ENCODE measurements at places on chromosomes 11 and 22.

- DNase-seq = no peak
Observed at GRCh38 chr11:33685082-33685481, 15.5 kb downstream of the C11orf91 start.

GRCh38 chr11:108170184-108170583 lies 48.8 kb downstream of the ACAT1 start:
- DNase-seq = no peak

- DNase-seq = no peak
Observed at GRCh38 chr11:10208131-10208575, 85.9 kb downstream of the SBF2 start.

DNA sequence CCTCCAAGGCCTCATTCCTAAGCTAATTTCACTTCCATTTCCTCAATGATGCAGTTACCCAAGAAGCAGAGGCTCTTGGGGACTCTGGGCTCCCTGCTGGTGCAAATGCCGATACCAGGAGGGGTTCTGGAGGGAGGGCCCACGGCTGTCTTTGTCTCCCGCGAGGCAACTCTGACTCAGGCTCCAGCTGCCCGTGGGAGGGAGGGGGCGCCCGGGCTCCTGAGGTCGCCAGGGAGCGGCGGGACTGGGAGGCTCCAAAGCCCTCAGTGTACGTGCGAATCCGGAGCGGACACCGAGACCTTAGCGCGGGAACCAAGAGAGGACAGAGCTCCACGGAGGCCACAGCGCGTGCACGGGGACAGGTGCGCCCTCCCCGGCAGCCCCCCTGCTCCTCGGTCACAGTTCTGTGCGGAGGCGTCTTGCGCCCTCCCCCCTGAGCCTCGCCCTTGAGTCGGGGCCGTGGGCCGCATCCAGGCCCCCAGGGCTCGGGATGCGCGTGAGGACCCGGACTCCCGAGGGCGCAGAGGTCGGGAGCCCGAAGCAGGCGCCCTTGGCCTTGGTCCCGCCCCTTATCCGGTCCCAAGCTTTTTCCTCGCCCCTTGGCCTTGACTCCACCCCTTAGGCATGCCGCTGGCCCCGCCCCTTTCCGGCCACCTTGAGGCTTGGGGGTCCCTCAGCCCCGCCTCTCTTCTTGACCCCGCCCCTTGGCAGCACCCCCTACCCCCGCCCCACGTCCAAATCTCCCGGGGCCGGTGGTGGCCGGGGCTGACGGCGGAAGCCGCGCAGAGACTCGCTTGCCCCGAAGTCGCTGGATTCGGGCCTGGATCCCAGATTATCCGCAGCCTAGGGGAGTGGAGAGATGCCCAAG lies 4.7 kb upstream of the SHISA8 start:
- DNase-seq = no peak

GRCh38 chr22:38415561-38416321 lies 39.3 kb downstream of the KCNJ4 start:
- no peak for DNase-seq

DNA sequence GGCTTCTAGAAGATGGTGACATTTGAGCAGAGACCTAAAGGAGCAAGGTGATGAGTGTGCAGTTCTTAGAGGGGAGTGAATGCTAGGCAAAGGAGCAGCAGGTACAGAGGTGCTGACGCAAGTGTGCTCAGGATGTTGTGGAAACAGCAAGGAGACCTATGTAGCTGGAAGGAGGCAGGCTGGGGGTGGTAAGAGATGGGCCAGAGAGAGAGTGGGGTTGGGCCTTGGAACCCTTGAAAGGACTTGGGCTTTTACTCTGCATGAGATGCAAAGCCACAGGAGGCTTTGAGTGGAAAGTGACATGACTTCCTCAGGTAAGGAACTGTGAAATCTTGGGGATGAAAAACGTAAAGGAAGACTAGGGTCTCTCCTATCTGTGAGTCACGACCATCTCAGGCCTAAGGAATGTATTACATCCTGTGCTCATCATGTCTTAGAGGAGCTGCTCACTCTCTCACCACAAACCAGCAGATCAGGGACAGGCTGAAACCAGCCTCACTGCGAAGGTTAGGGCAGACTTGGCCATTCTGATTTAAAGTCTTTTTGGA lies 65.4 kb downstream of the MICAL2 start:
- DNase-seq = no peak

DNA sequence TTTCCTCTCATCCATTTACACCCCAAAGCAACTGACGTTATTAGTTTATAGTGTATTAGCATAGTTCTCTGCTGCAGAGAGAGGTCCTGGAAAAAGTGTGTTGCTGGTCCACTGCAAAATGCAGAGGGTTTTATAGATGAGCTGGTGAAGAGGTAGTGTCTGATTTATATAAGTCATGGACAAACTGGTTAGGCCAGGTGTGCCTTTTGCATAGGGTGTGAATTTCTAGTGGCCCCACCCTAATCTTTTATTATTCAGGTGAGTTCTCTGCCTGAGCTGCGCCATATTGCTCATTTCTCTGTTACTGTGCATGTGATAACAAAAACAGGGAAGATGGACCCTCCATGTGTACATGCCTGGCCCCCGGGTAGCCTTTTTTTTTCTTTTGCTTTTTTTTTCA lies 43.1 kb upstream of the TRIM77 start:
- DNase-seq = no peak

- DNase-seq = no peak
Observed at GRCh38 chr11:16367252-16367651, 10.9 kb upstream of the SOX6 start.

- DNase-seq = peak; percentile 34
Observed at GRCh38 chr11:64787526-64788320, 9.4 kb upstream of the SF1 start.

- DNase-seq = no peak
Observed at GRCh38 chr11:42770444-42771065, 541.2 kb upstream of the API5 start.

DNA sequence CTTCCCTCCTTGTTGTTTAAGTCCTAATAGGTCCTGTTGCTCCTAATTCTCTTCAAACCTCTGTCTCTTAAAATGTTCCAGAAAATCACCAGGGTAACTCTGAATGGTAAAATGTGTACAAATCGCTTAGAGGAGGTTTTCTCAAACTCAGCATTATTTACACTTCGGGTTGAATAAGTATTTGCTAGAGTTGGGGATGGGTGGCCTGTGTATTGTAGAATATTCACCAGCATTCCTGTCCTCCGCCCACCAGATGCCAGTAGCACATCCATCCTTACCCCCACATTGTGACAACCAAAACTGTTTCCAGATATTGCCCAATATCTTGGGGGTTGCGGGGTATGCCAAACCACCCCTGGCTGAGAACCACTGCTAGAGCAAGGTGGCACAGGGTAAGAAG lies 64.4 kb upstream of the DDI1 start:
- DNase-seq = no peak

- no peak for DNase-seq
Observed at GRCh38 chr11:110000031-110000502, 93.1 kb upstream of the ZC3H12C start.

DNA sequence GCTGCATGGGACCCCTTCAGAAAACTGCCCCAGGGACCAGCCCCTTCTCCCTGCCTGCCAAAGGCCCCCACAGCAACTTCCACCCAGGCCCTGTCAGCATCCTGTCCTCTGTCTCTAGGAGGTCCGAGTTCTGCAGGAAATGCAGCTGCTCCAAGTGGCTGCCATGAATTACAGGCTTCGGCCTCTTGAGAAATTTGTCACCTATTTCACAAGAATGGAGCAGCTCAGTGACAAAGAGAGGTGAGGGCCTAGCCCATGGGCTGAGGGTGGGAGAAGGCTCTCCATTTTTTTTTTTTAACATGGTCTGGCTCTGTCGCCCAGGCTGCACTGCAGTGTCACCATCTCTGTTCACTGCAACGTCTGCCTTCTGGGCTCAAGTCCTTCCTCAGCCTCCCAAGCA lies 7.3 kb downstream of the RGL4 start:
- no peak for DNase-seq

GRCh38 chr11:107259811-107260221 lies 197.8 kb downstream of the CWF19L2 start:
- DNase-seq = no peak

GRCh38 chr11:131823772-131824171 lies 453.4 kb downstream of the NTM start:
- DNase-seq = no peak

DNA sequence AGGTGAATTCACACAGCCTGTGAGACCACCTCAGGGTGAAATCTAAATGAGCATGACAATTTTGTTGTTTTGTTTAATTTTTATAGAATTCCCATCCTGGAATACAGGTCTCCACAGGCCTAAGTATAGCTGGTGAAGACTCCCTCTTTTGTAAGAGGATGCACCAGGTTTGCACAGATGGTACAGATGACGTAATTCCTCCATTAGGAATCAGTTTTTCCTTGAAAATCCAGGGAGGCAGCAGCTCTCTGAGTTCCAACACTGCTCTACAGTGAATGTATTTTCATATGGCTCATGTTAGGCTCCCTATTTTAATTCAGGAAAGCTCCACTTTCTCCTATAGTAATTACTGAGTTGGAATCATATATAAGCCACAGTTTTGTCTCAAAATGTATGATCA lies 47.2 kb downstream of the USP28 start:
- DNase-seq = no peak

- no peak for DNase-seq
Observed at GRCh38 chr22:25420925-25421904, 143.3 kb upstream of the GRK3 start.

GRCh38 chr22:31952094-31952401 lies 7.7 kb downstream of the YWHAH start:
- no peak for DNase-seq

GRCh38 chr11:4607781-4608666 lies at the start of gene TRIM68:
Gene TRIM68, minus strand, starts transcription at chr11:4608231. Its CDS starts 2,727 bp downstream, at chr11:4605504.
- peak; percentile 88 for DNase-seq

GRCh38 chr11:36292311-36292722 lies 3.1 kb upstream of the COMMD9 start:
- no peak for DNase-seq

DNA sequence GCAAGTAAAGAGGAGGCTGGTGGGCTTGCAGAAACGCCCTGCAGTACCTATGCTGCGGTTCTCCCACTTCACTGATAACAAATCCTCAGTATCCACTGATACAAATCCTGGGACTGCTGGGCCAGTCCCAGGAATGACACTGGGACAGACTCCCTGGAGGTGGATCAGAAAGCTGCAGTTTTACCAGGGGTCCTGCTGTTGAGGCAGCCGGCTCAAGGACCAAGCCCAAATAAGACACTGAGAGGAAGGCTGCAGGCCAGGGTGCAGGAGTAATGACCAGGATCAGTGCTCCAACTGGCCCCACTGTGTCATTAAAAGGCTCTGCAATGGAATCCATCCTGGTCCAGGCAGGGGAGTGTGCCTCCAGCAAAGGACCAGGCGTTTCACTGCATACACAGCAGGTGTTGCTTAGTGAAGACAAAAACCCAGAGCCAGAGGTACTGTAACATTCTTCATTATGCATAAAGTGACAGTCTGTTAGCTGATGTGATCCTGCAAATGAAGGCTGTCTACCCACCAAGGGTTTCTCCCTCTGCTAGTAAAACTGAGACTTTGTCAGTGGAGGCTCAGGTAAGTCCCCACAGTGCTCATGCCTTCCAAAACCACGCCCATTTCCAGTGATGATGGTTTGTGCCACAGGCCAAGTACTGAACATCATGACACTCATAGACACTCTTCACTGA lies 1.4 kb upstream of the C22orf39 start:
- no peak for DNase-seq

- DNase-seq = no peak
Observed at GRCh38 chr11:100878474-100878873, 191.4 kb downstream of the ARHGAP42 start.

- DNase-seq = no peak
Observed at GRCh38 chr22:49297871-49298721, 529.6 kb downstream of the BRD1 start.

GRCh38 chr22:45585946-45586540 lies 83.4 kb downstream of the FBLN1 start:
- DNase-seq = no peak

Measured in stimulated activated CD4-positive, alpha-beta T cell treated with anti-CD3 and anti-CD28 coated beads, TNF-alpha, amount 100 ng/mL, for 1 hour (primary cell).